Naive thymus-derived CD4-positive, alpha-beta T cell (primary cell): ENCODE measurements at places on chromosomes 12 and 14. TPM values are rescaled to one million over a fixed set of nuclear protein-coding genes. Genes with fewer than 3 reads are reported as not detected.

GRCh38 chr12:55933169-55933798, 2.3 kb downstream of the DGKA start:
- DNase-seq = no peak
- peaks cover 56% of the 10 kb centered on the region for H3K4me1 ChIP-seq
- no peaks in the 10 kb centered on the region for H3K27me3 ChIP-seq
- H3K4me3 ChIP-seq = peak overlapping the region; percentile 82
- peaks cover 36% of the 10 kb centered on the region for H3K36me3 ChIP-seq

GRCh38 chr14:36275741-36276140, 44.7 kb downstream of the MBIP start:
- H3K27ac ChIP-seq = no peak overlapping the region
- DNase-seq = no peak
- H3K4me3 ChIP-seq = no peak overlapping the region
- no peaks in the 10 kb centered on the region for H3K36me3 ChIP-seq

GRCh38 chr14:55502746-55503284, 62.4 kb upstream of the TBPL2 start:
- H3K36me3 ChIP-seq = no peaks in the 10 kb centered on the region
- no peaks in the 10 kb centered on the region for H3K4me1 ChIP-seq
- DNase-seq = no peak
- no peak overlapping the region for H3K4me3 ChIP-seq

DNA sequence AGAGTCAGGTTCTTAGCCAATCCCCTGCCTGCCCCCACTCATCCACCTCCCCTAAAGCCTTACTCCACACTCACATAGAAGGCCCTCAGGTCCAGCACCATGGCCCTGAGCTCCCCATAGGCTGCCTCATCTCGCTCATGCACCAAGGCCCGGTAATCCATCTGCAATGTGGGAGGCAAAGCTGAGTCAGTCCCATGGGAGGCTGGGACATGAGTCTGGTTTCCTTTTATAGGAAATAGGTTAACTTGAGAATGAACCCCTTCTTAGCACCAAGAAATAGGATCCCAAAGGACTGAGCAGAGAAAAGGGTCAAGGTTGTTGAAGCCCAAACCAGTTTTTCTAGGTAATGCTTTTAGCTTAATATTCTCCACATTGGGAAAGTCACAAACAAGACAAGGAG, 2.1 kb upstream of the EMC9 start:
- no peaks in the 10 kb centered on the region for H3K27me3 ChIP-seq
- no peaks in the 10 kb centered on the region for H3K36me3 ChIP-seq
- peaks cover 39% of the 10 kb centered on the region for H3K4me1 ChIP-seq
- no peak overlapping the region for H3K27ac ChIP-seq

GRCh38 chr12:106073179-106073578, 65.6 kb downstream of the NUAK1 start:
- H3K36me3 ChIP-seq = no peaks in the 10 kb centered on the region
- H3K4me1 ChIP-seq = no peaks in the 10 kb centered on the region
- H3K27ac ChIP-seq = no peak overlapping the region
- no peak for DNase-seq
- no peak overlapping the region for H3K4me3 ChIP-seq

Gene RD3L
- not detected for total RNA-seq

Gene KLHDC1
- total RNA-seq = 18.0 TPM

Gene BBS10
- total RNA-seq = 5.1 and 5.2 TPM in 2 replicates
